AG04450 (cell line): ENCODE measurements at places on chromosomes 1 and 21.

GRCh38 chr1:86105533-86105866 lies 51.1 kb downstream of the COL24A1 start:
- DNase-seq: no peak

DNA sequence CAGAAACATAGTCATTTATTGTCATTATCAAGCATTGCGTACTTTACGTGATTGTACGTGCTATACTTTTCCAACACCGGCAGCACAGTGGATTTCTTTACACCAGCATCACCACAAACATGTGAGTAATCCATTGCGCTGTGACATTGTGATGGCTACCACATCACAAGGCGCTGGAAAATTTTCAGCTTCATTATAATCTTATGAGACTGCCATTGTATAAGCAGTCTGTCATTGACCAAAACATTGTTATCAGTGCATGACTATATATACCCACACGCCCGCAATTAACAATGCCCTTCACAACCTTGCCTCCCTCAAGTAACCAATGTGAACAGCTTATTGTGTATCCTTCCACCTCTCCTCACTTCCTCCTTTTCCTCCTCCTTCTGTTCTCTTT lies 137.6 kb downstream of the ZZZ3 start:
- DNase-seq: no peak

DNA sequence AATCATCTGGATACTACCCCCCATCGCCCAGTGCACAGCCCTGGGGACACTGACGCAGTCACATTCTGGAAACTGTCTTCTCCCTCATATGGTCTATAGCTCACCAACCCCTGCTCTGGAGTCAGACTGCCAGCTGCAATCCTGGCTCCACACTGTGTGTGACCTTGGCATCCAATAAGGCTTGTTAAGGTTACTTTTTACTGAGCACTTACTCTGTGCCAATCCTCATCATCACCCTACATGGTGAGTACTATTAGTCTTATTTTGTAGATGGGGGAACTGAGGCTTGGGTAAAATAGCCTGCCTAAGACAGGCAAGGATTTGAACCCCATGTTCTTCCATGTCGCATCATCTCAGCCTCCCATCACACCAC lies 34.9 kb downstream of the AHDC1 start:
- DNase-seq: no peak

GRCh38 chr1:235151033-235151432 lies 10.0 kb downstream of the RBM34 start:
- DNase-seq: no peak

DNA sequence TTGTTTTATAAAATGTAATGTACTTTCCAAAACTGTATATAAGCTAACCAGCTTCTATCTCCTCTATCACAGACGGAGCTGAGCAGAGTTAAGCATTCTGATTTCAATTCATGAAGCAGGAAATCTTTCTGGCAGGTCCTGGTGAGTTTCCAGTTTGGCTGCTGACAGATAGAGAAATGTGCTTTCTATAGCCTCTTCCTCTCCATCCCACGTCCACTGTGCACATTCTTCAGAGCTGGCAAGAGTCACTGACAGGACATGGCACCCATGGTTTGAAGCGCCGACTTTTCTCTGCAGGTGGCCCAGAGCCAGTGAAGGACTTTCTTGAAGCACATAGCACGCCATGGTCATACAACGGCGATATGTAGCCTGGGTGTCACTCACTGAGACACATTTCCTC lies 52.3 kb upstream of the POU2F1 start:
- no peak for DNase-seq

DNA sequence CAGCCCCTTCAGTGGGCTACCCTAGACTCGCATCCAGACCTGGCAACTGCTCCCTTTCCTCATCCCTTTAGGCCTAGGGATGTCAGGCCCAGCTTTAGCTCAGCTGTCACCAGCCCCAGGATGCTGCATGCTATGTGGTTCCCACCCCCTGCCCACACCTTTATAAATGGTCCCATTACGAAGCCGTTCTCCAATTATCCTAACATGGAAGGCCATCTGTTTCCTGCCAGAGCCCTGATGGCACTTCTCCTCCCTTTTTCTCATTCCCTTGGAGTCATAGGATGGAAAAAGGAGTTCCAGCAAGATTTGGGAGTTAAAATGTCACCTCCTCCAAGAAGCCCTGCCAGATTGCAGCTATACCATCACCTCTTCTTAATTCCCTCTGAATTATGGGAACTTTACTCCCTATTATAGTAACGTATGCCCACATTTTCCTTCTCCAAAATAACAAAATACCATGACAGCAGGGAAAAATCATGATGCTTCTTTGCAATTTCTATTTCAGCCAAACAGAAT lies 205.0 kb upstream of the GRIK3 start:
- no peak for DNase-seq

GRCh38 chr1:216742625-216743024 lies 19.4 kb upstream of the ESRRG start:
- DNase-seq: no peak

- DNase-seq: peak; percentile 70
Measured at GRCh38 chr21:38756746-38757145, 49.0 kb upstream of the ETS2 start.

- DNase-seq: no peak
Measured at GRCh38 chr1:79264975-79265818, 258.7 kb upstream of the ADGRL4 start.

- DNase-seq: no peak
Measured at GRCh38 chr1:219227360-219228057, 53.8 kb downstream of the LYPLAL1 start.

DNA sequence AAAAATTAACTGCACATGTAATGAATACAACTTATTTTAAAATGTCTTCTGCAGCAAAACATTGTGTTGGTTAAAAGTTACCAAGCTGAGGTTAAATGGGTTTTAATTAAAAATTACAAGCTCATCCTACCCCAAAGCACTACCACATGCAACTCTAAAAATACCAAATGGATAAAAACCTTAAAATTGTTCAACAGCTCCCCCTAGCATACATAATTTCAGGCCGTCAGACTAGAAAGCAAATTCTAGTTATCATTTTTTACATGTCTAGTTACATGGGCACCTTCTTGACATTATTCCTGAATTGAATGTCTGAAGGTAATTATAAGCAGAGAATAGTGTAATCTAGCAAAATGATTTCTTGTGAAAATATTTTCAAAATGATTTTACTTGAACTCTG lies 176.5 kb downstream of the C1orf21 start:
- no peak for DNase-seq

DNA sequence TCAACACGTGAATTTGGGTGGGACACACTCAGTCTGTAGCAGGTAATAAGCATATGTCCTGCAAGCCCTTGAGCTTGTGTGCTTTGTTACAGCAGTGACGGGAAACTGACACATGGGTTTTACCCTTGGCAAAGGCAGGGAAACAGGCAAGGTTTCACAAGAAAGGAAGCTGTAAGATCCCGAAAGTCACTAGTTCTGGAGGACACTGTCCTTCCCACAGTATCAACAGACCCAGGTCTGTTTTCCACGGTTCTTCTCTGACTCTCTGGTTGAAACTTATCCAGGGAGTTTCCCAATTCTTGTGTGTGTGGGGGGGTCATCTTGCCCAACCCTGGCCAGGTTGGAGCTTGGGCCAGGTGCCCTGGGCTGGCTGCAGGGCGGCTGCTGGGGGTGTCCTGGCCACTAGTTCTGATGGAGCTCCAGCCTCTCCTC lies 29.3 kb upstream of the ZBTB21 start:
- no peak for DNase-seq

DNA sequence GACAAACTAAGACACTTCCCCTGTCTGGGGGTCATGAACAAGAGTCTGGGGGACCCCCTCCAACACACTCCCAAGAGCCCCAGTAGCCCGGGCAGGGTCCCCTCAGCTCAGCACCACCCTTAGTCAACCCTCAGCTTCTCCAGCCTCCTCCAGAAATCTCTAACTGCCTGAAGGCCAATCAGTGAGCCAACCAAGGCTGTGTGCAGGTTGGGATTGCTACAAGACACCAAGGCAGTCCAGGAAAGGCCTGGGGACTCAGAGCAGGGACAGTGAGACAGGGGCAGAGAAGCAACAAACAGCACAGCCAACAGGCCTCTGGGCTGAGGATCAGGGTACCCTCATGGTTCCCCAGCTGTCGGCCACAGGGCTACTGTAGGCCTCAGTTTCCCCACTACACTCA lies 13.3 kb downstream of the SMIM12 start:
- no peak for DNase-seq

DNA sequence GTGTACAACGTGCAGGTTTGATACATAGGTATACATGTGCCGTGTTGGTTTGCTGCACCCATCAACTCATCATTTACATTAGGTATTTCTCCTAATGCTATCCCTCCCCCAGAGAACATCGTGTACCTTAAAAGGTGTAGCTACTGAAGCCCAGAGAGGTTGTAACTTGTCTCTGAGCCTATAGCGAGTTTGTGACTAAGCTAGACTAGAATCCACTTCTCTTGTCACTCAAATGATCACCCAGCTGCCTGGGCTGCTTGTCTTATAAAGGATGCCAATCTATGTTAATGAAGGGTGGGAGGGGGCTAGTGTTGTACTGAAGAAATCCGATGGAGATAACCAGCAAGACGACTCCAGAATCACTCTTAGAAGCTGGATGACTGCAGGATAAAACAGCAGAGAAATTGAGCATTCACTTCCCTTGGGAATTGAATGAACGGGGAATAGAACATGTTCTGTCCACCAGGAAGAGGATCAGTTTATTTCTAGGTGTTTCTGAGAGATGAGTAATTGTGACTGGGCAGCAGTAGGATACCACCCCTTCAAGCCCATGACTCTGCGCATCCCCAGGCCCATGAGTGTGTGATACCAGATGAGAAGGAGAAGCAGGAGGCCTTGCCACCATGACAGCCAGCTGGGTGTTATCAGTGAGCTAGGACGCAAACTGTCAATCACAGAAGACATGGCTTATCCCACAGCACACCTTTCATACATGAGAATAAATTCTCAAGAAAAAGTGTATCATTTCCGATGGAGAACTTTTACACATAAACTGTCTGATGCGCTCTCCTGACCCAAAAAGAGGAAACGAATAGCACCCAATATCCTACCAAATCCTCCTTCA lies 390.4 kb downstream of the NTNG1 start:
- no peak for DNase-seq

- DNase-seq: no peak
Measured at GRCh38 chr1:85158910-85159309, 41.9 kb downstream of the SYDE2 start.

DNA sequence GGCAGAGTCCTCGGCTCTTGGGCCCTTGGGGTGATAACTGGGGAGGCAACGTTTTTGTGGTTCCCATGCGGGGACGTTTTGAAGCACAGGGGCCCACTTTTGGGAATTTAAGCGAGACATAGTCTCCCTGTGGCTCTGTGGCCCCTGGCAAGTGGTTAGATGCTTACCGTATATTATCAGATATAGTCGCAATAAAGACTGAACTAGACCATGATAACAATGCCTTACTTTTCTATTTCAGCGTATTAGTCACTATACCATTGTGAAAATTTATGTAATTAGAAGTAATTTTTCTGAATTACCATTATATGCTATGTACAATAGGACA lies 538 bp upstream of the RCAN1 start:
- no peak for DNase-seq

DNA sequence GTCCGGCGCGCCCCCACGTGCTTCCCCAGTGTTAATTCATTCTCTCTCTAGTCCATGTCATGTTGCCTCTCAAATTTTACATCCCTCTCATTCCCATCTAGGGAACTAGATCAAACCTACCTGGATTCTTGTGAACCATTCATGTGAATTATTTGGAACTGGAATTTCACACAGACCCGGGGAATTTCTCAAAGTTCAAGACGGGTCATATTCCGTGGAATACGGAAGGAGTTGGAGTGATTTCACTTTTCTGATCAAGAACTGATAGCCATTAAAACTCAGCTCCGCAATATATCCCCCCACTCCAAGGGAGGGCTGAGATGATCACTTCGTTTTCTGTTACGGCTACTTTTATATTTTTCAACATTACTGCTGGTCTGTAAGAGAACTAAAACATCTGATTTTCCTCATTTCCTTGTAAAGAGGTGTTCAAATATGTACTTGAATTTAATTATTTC lies 1.0 kb upstream of the ENO1 start:
- no peak for DNase-seq

GRCh38 chr1:77779529-77780281 lies at the start of gene MIGA1:
TSS of gene MIGA1 (plus strand) at chr1:77779649. CDS start at chr1:77783253, 3,604 bp downstream.
- peak; percentile 74 for DNase-seq

DNA sequence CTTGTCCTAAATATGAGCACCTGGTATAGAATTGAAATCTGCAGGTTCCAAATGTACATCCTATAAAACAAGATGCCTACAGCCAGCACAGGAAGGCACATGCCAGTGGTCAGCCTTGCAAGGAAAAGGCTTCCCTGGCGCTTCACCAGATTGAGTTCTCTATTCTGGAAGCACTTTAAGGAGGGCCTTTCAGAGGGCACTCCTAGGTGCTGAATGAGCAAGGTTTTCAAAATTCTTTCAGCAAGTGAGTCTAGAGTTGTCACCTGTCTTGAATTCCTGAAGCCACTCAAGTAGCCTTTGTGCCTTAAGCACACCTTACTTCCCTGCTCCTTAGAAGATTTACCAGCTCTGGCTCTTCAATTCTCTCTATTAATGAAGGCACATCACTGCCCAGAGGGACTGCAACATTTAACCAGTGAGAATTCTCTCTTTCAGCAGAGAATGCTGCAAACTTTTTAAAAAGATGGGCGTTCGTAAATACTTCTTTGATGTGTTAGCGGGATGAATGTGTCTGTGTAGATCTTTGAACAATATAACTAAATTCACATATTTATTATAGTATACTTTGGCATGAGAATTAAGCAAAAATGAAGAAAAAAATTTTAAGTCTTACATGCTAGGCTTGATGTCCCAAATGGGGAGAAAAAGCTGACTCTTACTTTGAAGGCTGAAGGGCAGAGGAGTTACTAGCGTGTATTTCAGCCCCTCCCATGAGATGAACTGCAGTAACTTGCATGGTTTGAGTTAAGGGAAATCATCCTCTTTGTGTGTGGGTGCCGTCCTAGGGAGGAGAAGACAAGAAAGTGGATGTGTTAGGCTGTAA lies 162.0 kb downstream of the NTPCR start:
- no peak for DNase-seq

GRCh38 chr1:210748796-210749195 lies 385.2 kb downstream of the KCNH1 start:
- DNase-seq: no peak

DNA sequence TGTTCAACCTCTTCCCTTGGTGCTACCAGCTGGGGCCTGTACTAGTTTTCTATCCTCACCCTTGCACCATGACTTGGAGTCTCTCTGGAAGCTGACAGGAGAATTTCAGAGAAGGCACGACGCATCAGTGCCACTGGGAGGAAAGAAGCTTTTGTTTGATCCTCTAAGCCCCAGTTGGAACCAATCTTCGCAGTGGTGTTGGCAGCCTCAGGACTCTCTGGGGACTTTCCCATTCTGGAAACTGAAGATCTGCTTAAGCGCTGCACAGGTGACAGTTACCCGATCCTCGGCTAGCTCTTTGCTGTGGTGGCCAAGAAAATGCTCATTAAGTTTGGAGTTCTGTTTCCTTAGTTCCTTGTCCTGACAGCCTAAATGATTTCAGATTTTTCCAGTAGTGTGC lies 222.3 kb downstream of the RHOU start:
- DNase-seq: no peak

- no peak for DNase-seq
Measured at GRCh38 chr1:223654083-223654482, 11.4 kb downstream of the CAPN8 start.

- DNase-seq: no peak
Measured at GRCh38 chr1:152170287-152170905, 11.4 kb upstream of the RPTN start.

GRCh38 chr1:231192620-231193163 lies 30.8 kb downstream of the TRIM67 start:
- no peak for DNase-seq
